ENCODE measurements at places on chromosomes 5 and 9.

GRCh38 chr5:157516626-157517325, 56.8 kb downstream of the NIPAL4 start:
- no peak for DNase-seq

GRCh38 chr9:116549061-116549664, 137.9 kb upstream of the TRIM32 start:
- DNase-seq = no peak

DNA sequence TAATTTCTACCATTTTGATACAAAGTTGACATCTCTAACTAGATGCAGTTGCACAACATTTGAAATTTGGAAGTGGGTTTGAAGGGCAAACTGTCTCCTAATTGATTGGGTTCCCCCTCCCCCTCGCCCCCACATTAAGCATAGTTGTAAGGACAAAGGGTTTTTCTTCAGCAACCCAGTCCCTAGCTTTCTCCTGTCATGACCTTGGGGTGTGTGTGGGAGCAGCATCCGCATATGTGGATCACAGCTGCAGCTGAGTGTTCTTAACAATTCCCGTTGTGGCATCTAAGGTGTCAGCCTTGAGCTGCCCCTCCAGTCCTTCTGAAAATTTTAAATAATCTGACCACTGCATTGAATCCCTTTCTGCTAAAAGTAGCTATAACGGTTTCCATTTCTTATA, 141.3 kb upstream of the CDH10 start:
- DNase-seq = no peak

DNA sequence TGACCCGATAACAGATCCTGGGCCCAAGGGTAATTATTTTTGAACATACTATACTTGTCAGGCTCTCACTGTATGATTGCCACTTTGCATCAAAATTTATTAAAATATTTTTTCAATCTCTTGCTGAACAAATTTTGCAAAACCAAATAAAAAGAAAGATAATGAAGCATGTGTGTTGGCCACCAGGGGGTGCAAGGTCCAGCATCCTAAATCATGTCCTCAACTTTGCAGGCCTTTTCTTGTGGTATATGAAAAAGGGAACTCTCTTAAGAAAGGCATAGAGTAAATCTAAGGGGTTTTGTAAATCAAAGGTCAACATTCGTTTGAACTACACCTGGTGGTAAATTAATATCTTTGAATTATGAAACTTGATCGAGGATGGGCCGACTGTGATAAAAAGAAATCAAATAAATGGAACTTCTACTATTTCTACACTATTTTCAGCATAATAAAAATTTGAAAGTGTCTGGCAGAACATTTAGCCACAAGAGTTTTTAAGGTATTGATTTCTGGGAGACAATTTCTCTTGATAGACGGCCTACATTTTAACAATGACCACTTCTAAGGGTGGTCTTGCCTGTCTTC, 676.5 kb downstream of the DMRTA1 start:
- peak; percentile 53 for DNase-seq

GRCh38 chr5:23385036-23385435, 122.4 kb upstream of the PRDM9 start:
- DNase-seq = no peak
